ENCODE measurements at places on chromosomes 2 and 18. TPM values are rescaled to one million over a fixed set of nuclear protein-coding genes. Genes with fewer than 3 reads are reported as not detected.

FAM237A gene
- total RNA-seq: not detected

HOXD8 gene
- total RNA-seq: 12.3 TPM

DSG1 gene
- 0.21 TPM for total RNA-seq

CHST9 gene
- total RNA-seq: 7.0 TPM

ANKRD29 gene
- 11.7 TPM for total RNA-seq

SLC16A14 gene
- total RNA-seq: 13.7 TPM

Data from urinary bladder (tissue), 4 donors.